ENCODE measurements at places on chromosomes 13 and 19.

GRCh38 chr13:73198991-73199411 is 140.2 kb downstream of the KLF5 start:
- no peak for DNase-seq

GRCh38 chr13:51902776-51903175 is 41.0 kb downstream of the CCDC70 start:
- no peak for DNase-seq

- no peak for DNase-seq
Measured at GRCh38 chr19:18742838-18743783, 48.0 kb downstream of the COMP start.

- no peak for DNase-seq
Measured at GRCh38 chr19:51668216-51668615, 21.6 kb upstream of the SIGLEC14 start.

DNA sequence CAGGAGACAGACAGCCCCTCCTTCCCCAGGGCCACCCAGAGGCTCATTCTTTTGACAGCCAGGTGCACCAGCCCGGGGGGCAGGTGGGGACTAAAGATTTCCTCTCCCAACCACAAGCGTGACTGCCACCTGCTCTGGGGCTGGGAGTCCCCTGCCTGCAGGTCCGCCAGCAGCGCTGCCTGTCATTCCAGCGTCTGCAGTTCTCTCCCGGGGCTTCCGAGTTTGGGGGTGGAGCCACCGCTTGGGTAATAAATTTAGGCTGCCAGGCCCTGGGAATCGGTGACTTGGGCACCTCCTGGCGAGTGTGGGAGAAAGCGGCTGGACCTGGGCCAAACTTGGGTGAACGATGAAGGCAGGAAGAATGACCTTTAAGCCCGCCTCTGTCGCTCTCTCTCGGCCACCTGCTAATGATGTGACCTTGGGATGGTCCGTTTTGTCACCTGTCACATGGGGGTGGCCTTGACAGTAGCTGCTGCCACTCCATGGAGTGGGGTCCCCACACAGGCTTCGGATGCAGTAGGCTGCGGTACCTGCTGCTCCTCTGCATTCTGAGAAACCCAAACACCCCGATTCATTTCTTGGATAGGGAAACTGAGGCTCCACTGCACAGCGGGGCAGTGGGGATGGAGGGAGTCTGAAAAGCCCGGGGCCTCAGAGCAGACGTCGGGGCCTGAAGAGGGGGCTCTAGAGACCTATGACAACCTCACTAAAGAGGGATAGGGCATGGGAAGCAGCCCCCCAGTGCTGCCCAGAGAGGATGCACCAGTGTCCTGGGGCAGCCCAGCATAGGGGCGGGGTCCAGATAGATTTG is 12.8 kb downstream of the FUT6 start:
- peak; percentile 49 for DNase-seq

- peak; percentile 67 for DNase-seq
Measured at GRCh38 chr19:34145741-34146202, 26.5 kb upstream of the LSM14A start.
